ENCODE measurements at places on chromosomes 4 and X. TPM values are rescaled to one million over a fixed set of nuclear protein-coding genes. Genes with fewer than 3 reads are reported as not detected.

- no peak for DNase-seq
- peak overlapping the region; percentile 45 for H3K27ac ChIP-seq
- H3K4me3 ChIP-seq = no peak overlapping the region
- H3K36me3 ChIP-seq = no peaks in the 10 kb centered on the region
- H3K4me1 ChIP-seq = no peaks in the 10 kb centered on the region
These were observed 144.6 kb downstream of the KIT start for GRCh38 chr4:54802336-54802735.

GRCh38 chrX:93673869-93674271, at the start of gene FAM133A:
FAM133A (plus strand) TSS chrX:93674206; CDS start chrX:93709420, 35,214 bp downstream.
- peaks cover 5% of the 10 kb centered on the region for H3K27me3 ChIP-seq
- H3K36me3 ChIP-seq = no peaks in the 10 kb centered on the region
- no peaks in the 10 kb centered on the region for H3K4me1 ChIP-seq
- peak within 1 kb of the TSS; percentile 53 for H3K27ac ChIP-seq
- no peak for DNase-seq

DNA sequence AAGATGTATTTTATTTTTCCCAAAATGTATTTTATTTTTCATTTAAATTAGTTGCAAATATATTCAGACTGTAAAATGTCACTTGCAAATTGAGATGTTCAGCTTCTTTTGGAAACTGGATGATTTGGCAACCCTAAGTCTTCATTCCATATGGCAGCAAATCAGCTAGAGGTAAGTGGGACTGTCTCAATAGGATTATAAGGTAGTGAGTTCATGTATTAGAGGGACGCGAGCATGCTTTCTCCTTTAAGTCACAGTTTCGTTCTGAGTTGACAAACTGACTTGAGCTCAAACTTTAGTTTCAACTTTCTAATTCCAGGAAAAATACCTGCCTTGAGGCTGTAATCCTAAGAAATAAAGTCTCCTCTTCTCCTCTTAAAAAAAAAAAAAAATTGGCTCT, 44.2 kb upstream of the TMEM131L start:
- no peaks in the 10 kb centered on the region for H3K27me3 ChIP-seq
- no peaks in the 10 kb centered on the region for H3K36me3 ChIP-seq
- DNase-seq = no peak
- no peak overlapping the region for H3K4me3 ChIP-seq
- no peak overlapping the region for H3K27ac ChIP-seq

- no peak overlapping the region for H3K4me3 ChIP-seq
- no peaks in the 10 kb centered on the region for H3K36me3 ChIP-seq
- H3K4me1 ChIP-seq = no peaks in the 10 kb centered on the region
- H3K27me3 ChIP-seq = peaks cover 30% of the 10 kb centered on the region
These were observed 2.9 kb downstream of the TBL1X start for GRCh38 chrX:9467751-9468150.

Gene CCDC158
- 5.4 TPM for total RNA-seq

Gene SPANXA1
- total RNA-seq = not detected

Gene SH2D1A
- 0.64 TPM for total RNA-seq

Gene SMIM10L2A
- 1.3 TPM for total RNA-seq

Gene SPACA5B
- total RNA-seq = not detected

Gene MGAT4D
- total RNA-seq = not detected

All from breast epithelium (tissue), 4 donors.